ENCODE measurements at places on chromosomes 1 and 21. TPM values are rescaled to one million over a fixed set of nuclear protein-coding genes. Genes with fewer than 3 reads are reported as not detected.
A peak's percentile ranks its signal among the peaks of the same experiment; 100 is the strongest.

The PTPRC gene
- polyA plus RNA-seq = 5.8 TPM

The ARHGEF10L gene
- polyA plus RNA-seq = 54.0 TPM

The PDE9A gene
- 1.9 TPM for polyA plus RNA-seq

The MROH9 gene
- not detected for polyA plus RNA-seq

The VANGL2 gene
- polyA plus RNA-seq = 0.08 TPM

The BPNT1 gene
- 12.0 TPM for polyA plus RNA-seq

The OR6K3 gene
- polyA plus RNA-seq = not detected

The ASPM gene
- 1.2 TPM for polyA plus RNA-seq

The RCC2 gene
- 2.1 TPM for polyA plus RNA-seq

The RNASEL gene
- 1.4 TPM for polyA plus RNA-seq

GRCh38 chr1:53729456-53730223, 9.3 kb downstream of the GLIS1 start:
- H3K27ac ChIP-seq = no peak overlapping the region
- no peak overlapping the region for H3K4me3 ChIP-seq
- no peak for DNase-seq
- no peaks in the 10 kb centered on the region for H3K27me3 ChIP-seq
- no peaks in the 10 kb centered on the region for H3K4me1 ChIP-seq

DNA sequence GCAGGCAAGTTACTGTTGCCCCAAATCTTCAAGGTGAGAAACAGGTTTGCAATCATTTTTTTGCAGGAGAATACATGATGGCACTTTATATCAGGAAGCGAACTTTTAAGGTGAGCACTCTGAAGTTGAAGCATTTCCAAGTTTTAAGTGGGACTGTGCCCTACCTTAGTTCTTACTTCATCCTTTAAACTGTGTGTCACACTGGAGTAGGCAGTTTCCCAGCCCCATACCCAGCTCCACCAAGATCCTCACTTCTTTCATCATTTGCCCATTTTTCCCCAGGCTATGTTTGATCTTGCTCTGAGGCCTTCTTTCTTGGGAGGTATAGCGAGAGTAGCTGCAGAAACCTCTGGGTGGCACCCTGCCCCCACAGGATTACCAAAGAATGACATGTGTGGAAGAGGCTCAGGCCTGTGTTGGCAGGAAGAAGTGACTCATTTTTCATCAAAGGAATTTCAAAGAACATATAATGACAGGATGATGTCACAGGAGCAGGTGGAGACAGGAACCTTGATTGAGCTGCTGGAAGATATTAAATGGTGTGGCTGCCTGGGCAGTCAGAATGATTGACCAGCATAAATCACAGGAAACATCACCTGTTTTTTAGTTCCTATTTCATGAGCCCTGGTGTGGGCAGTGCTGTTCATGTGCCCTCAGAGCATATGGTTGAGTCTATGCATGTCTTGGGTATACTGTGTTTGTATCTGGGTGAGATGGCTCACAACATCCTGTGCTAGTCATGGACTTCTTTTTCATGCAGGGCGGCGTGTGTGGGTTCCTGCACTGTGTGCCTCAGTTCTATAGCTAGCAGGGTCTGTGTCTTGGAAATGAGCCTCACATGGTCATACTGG, 20.8 kb upstream of the MACF1 start:
- H3K27ac ChIP-seq = peak overlapping the region; percentile 53
- no peak overlapping the region for H3K4me3 ChIP-seq
- no peaks in the 10 kb centered on the region for H3K36me3 ChIP-seq

DNA sequence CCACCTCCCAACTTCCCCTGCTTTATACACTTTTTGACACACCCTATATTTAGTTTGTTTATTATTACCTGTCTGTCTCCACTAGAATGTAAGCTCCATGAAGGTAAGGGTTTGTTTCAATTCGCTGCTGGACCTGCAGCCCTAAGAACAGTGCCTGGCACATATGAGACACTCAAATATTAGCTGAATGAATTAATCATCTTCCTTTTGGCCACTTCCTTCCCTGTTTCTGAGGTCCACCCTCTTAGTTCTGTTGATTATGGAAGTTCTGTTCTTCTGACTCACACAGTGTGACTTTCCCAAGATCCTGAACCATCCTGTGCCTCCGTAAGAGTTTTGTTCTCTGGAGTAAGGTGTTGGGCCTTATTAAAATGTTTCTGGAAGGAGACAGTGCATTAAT, 40.4 kb upstream of the GJA5 start:
- no peak overlapping the region for H3K27ac ChIP-seq
- H3K4me3 ChIP-seq = no peak overlapping the region
- H3K4me1 ChIP-seq = no peaks in the 10 kb centered on the region
- DNase-seq = no peak

- H3K4me1 ChIP-seq = no peaks in the 10 kb centered on the region
- H3K36me3 ChIP-seq = no peaks in the 10 kb centered on the region
- H3K4me3 ChIP-seq = no peak overlapping the region
- H3K27me3 ChIP-seq = no peaks in the 10 kb centered on the region
- H3K27ac ChIP-seq = no peak overlapping the region
Measured at GRCh38 chr1:64678366-64678765, 66.5 kb upstream of the RAVER2 start.

- DNase-seq = no peak
- H3K27me3 ChIP-seq = no peaks in the 10 kb centered on the region
- no peak overlapping the region for H3K4me3 ChIP-seq
- no peaks in the 10 kb centered on the region for H3K36me3 ChIP-seq
- H3K4me1 ChIP-seq = peaks cover 3% of the 10 kb centered on the region
Measured at GRCh38 chr21:45551783-45552695, 9.8 kb upstream of the SLC19A1 start.

DNA sequence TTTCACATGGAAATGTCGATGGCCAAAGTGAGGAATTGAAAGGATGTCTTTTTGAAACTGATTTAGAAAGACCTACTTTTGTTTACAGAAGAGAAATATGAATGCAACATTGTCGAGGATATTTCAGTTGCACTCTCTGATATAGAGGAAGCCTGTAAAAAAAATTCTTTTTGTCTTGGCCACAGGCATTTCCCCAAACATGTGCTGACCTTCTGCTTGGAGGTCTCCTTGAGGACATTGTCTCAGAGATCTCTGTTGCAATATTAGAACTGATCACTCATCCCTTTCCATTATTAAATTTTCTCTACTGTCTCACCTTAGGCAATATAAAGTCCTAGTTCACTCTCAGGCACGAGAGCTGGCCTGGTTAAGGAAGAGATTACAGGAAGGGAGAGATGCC, 16.0 kb downstream of the S100A11 start:
- DNase-seq = no peak
- no peak overlapping the region for H3K27ac ChIP-seq
- no peaks in the 10 kb centered on the region for H3K36me3 ChIP-seq
- no peaks in the 10 kb centered on the region for H3K4me1 ChIP-seq
- no peaks in the 10 kb centered on the region for H3K27me3 ChIP-seq
- no peak overlapping the region for H3K4me3 ChIP-seq

DNA sequence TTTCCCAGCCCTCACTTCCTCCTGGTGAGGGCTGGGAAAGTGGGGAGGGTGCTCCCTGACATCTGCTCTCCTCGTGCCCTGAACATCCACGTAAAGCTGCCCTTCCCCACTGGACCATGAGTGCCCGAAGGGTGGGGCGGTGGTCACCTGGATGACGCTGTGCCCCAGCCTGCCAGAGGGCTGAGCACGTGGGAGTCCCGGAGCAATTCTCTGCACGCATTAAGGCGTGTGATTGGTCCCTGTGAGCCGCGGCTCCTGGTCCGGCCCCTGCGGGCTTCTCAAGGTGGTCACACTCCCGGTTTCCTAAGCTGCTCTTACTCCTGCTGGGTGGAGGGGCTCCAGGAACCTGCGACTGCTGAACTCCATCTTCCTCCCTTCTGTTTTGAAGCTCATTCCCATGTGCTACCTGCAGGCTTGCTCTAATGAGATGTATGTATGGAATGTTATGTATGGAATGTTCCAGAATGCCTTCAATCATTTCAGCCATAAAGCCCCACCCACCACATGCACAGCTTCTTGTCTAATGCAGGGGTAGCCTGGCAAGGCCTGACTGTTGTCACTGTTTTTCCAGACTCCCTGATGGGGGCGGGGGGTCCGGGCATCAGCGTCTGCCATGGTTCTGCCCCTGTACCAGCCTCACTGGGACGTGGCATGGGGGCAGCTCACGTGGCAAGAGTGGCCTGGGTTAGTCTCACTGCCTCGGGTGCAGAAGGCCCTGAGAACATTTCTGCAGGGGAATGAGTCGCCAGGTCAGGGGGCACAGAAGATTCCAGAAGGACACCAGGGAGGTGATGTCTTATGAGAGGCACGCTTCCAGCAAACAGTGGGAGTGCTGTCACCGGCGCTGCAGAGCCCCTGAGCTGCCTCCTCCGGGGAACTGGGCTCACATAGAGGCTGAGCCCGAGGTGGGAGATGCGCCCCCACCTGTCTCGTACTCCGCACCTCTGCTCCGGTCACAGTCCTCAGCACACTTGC, 19.4 kb downstream of the KRTAP10-1 start:
- no peaks in the 10 kb centered on the region for H3K27me3 ChIP-seq
- H3K27ac ChIP-seq = no peak overlapping the region
- peaks cover 2% of the 10 kb centered on the region for H3K4me1 ChIP-seq
- DNase-seq = no peak

DNA sequence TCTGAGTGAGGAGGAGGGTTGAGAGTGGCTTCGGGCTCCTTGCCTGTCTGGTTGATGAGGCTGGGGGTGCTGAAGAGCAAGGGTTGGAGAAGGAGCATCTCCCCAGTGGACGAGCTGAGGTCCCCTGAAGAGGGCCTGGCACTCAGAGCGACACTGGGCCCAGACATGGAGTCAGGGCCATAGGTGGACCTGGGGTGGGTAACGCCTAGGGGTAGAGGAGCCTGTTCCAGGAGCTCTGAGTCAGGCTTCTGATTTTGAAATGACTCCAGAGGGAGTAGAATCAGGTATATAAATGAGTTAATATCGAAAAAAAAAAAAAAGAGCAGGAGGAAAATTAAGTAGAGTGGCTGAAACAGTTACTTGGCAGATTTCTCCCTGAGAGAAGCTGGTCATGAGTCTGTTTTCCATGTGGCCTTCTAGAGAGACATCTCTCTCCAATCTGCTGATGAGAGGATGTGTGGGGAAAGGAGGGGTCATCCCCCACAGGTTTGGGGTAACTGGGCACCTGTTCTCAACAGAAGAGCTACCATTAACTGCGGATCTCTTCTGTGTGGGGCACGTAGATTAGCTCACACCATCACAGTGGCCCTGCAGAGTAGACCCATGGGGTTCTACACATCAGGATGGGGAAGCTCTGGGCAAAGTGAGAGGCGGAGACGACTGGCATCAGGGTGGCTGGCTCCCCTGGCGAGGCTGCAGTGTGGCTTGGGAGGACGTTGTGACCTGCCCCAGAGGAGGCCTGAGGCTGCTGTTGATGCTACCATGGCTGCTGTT, 115.5 kb downstream of the DHRS3 start:
- no peak for DNase-seq
- H3K4me1 ChIP-seq = no peaks in the 10 kb centered on the region
- H3K36me3 ChIP-seq = peaks cover 8% of the 10 kb centered on the region
- no peaks in the 10 kb centered on the region for H3K27me3 ChIP-seq
- H3K4me3 ChIP-seq = no peak overlapping the region
- no peak overlapping the region for H3K27ac ChIP-seq

DNA sequence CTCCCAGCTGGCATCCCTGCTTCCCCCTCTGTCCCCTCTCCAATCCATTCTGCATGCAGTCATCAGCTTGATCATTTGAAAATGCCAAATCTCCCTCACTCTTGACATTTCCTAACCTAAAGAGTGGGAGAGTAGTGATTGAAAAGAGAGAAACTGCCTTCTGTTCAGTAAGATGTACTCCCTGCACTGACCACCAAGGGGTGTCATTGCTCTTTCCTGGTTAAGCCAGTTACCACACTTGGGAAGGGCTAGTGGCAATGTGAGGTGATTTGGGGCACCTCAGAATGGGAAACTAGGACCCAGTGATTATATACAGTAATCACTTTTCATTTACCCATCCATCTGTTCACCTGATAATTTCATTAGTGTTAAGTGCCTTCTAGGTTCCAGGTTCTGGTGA, 6.9 kb upstream of the TMEM269 start:
- no peaks in the 10 kb centered on the region for H3K27me3 ChIP-seq
- peaks cover 12% of the 10 kb centered on the region for H3K4me1 ChIP-seq
- H3K4me3 ChIP-seq = no peak overlapping the region
- H3K36me3 ChIP-seq = peaks cover 26% of the 10 kb centered on the region

- H3K36me3 ChIP-seq = no peaks in the 10 kb centered on the region
- H3K4me1 ChIP-seq = no peaks in the 10 kb centered on the region
- DNase-seq = no peak
- H3K4me3 ChIP-seq = no peak overlapping the region
- no peaks in the 10 kb centered on the region for H3K27me3 ChIP-seq
Measured at GRCh38 chr1:168608796-168609715, 32.7 kb downstream of the XCL1 start.

DNA sequence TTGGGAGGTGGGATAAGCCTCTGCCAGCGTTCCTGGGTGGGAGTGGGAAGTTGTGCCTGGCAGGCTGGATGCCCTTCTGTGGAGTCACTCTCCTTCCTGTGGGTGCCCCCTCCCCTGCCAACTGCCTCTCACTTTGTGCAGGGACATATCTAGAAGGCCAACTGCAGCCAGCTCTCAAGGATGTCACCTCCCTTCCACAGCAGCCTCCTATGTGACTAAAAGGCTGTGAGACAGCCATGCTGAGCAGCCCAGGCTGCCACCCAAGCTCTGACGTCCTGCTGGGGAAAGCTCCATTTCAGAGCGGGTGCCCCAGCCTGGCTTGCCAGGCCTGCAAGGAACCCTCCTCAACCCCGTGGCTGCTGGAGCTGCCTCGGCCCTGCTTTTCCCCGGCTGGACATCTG, 19.6 kb upstream of the SLC26A9 start:
- DNase-seq = no peak
- no peaks in the 10 kb centered on the region for H3K4me1 ChIP-seq
- H3K27me3 ChIP-seq = no peaks in the 10 kb centered on the region
- H3K4me3 ChIP-seq = no peak overlapping the region
- H3K36me3 ChIP-seq = no peaks in the 10 kb centered on the region
- H3K27ac ChIP-seq = no peak overlapping the region

GRCh38 chr1:196059210-196059609, 549.0 kb downstream of the KCNT2 start:
- no peaks in the 10 kb centered on the region for H3K4me1 ChIP-seq
- no peak for DNase-seq
- no peaks in the 10 kb centered on the region for H3K27me3 ChIP-seq
- no peaks in the 10 kb centered on the region for H3K36me3 ChIP-seq
- no peak overlapping the region for H3K4me3 ChIP-seq
- no peak overlapping the region for H3K27ac ChIP-seq

GRCh38 chr1:39672551-39672947, 642 bp upstream of the NT5C1A start:
- H3K4me1 ChIP-seq = peaks cover 2% of the 10 kb centered on the region
- H3K27ac ChIP-seq = no peak overlapping the region
- H3K36me3 ChIP-seq = no peaks in the 10 kb centered on the region

DNA sequence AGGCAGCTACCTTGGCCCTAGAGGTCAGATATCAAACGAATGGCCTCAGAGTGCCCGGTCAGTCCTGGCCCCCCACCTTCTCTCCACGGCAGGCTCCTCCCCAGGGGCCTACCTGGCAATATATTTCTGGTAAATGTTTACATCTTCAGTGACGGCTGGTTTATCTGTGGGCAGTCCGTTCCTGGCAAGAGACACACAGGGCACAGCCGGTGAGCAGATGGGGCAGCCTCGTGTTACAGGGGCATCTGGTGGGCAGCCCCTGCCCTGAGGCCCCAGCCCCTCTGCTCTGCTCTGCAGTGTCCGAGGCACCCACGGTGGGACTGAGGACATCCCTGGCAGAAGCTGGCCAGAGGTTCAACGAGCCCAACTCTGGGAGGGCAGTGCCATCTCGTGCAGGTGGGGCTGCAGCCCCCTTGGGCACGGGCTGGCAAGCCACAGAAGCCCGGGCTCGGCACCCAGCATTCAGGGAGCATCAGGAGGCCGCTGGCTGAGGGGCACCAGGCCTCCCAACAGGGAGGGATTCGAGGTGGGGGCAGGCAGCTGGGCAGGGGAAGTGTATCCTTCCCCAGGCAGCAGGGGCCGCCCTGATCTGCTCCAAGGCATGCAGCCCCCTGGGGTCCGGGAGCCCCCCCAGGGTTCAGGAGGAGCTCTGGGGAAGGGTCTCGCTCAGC, 137.9 kb downstream of the CASZ1 start:
- no peak overlapping the region for H3K4me3 ChIP-seq
- no peak for DNase-seq
- peaks cover 13% of the 10 kb centered on the region for H3K36me3 ChIP-seq
